ENCODE measurements at places on chromosomes 11 and 22.

DNA sequence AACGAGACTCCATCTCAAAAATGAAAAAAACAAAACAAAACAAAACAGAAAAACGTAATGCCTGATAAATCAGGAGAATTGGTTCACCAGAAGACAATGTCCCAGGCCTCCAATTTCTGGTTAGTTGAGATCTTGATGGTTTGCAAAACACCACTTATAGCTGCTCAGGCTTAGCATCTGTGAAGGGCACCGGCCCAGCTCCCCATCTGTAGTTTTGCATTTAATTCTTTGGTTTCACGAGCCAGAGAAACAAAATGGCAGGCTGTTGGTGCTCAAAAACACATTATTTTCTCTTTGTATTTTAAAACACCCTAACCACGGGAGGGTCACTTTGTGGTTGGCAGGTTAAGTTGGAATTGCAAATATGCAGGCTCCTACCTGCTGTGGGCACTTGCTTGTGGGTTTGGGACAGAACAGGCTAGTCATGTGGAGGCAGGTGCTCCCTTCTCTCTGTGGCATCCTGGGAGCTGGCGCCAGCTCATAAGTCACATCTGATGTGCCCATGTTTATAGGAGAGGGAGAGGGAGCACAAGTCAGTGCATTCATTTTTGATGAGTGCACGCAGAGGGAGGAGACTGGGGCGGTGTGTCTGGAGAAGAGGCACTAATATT is 145.9 kb downstream of the CEP164 start:
- DNase-seq: no peak

- no peak for DNase-seq
Observed at GRCh38 chr11:14327116-14327515, 31.9 kb downstream of the RRAS2 start.

GRCh38 chr11:12123799-12124198 is 13.4 kb downstream of the MICAL2 start:
- DNase-seq: no peak

DNA sequence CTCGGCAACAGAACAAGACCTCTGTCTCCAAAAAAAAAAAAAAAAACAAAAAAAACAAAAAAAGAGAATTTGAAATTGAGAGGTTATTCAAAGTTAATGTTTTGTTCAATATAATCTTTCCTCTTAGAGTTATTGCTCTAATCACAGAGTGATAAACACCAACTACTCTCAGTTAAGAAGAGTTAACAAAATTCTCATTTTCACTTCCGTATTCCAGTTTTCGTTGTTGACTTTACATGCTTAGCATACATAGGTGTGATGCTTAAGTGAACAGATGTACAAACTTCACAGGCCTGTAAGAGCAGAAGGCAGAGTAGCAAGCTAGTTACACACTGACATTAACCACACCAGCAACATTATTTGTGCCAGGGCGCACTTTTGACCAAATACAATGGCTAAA is 12.3 kb downstream of the EIF4ENIF1 start:
- no peak for DNase-seq

GRCh38 chr11:26065944-26066343 is 266.0 kb upstream of the ANO3 start:
- DNase-seq: no peak

DNA sequence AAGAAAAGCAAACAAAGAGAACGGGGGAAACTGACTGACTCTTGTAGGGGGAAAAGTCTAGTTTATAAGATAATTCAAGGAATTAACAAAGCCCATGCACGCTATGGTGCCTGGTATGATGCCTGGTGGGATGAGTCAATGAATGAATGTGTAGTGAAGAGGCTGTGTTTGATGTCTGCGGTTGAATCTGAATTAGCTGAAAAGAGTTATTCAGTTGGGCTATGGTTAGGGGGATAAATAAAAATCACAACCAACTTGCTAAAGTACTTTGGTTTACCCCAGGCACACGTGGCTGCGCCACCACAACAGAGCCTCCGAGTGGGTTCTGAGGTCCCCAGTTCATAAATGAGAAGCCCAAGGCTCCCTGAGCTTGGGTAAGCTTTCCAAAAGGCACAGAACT is 369.3 kb upstream of the SYN3 start:
- peak; percentile 73 for DNase-seq

DNA sequence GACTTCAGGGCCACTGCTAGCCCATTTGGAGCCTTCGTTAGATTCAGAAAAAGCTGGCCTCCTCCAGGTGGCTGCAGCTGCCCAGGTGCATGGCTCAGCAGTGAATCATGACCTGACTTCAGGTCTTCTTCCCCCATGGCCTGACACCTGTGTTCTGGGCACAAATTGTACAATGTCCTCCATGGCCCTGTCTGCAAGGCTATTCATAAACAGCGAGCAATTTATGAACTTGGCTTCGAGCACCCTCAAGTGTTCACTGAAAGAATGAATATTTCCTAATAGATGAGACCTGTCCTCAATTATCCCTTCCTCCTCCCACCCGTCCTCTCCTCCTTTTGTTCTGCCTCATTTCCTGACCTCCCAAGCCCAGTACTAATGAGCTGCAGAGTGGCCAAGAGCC is 12.2 kb upstream of the VPS37C start:
- DNase-seq: no peak

DNA sequence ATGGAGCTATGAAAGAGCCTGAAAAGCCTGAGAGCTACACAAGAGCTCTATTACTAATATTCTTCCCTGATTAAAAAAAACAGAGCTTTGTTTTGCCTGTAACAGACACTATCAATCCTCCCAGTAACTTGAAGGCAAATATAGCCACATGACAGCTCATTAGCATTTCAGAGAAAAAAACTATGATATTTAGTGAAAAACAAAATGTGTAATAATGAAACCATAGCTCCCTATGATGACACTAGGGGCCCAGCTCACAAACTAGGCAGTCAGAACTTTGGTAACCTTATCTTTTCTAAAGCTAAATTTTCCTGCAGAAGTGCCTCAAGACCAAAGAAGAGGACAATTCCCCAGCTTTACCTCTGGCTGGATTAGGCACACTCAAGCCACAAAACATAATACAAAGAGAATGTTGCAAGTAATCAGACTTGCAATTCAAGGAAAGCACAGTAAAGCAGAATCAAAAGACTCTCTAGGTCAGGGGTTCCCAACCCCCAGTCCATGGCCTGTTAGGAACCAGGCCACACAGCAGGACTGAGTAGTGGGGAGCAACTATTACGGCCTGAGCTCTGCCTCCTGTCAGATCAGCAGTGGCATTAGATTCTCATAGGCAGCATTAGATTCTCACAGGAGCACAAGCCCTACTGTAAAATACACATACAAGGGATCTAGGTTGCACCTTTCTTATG is 53.3 kb downstream of the MRTFA start:
- DNase-seq: no peak

GRCh38 chr11:75576017-75576416 is 14.0 kb downstream of the SERPINH1 start:
- DNase-seq: no peak

DNA sequence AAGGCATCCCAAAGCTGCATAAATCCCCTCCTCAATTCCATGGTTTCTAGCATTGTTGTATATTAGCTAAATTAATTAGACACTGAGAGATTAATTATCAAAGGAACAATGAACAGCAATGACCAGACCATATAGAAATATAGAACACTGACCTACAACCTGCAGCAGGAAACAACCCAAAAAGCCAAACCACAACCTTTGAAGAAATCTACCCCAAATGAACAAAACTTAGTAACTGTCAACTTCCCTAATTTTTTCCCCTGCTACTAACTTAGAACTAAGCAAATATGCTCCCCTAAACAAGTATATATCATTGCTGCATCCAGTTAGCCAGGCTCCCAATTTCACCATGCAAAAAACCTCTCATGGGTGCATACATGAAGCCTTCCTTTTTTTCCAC is 268.0 kb upstream of the ANO3 start:
- no peak for DNase-seq

All from foreskin melanocyte (primary cell).